Fibroblast of lung (primary cell): ENCODE measurements at places on chromosomes 16 and 17. TPM values are rescaled to one million over a fixed set of nuclear protein-coding genes. Genes with fewer than 3 reads are reported as not detected.

DNA sequence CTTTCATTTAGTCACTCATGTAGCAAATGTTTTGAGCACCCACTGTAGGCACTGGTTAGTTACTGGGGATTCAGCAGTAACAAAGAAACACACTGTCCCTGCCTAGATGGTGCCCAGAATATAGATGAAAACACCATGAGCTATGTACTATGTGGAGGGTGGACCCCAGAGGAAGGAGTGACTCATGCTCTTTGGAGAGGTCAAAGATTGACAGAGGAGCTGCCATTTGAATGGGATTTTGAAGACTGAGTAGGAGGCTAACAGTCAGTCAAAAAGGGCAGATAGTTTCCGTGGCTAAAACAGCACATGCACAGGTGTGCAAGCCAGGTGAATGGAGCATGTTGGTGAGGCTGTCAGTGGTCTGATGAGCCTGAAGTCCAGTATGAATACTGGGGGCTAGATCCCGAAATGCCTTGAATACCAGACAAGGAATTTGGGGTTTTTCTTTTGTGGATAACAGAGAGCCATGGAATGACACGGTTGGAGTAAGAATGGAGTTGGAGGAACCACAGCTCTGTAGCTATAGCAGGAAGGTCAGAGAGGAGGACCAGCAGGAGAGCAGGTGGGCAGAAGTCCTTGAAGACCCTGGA, 6.1 kb downstream of the IL21R start:
- peak; percentile 73 for DNase-seq

DNA sequence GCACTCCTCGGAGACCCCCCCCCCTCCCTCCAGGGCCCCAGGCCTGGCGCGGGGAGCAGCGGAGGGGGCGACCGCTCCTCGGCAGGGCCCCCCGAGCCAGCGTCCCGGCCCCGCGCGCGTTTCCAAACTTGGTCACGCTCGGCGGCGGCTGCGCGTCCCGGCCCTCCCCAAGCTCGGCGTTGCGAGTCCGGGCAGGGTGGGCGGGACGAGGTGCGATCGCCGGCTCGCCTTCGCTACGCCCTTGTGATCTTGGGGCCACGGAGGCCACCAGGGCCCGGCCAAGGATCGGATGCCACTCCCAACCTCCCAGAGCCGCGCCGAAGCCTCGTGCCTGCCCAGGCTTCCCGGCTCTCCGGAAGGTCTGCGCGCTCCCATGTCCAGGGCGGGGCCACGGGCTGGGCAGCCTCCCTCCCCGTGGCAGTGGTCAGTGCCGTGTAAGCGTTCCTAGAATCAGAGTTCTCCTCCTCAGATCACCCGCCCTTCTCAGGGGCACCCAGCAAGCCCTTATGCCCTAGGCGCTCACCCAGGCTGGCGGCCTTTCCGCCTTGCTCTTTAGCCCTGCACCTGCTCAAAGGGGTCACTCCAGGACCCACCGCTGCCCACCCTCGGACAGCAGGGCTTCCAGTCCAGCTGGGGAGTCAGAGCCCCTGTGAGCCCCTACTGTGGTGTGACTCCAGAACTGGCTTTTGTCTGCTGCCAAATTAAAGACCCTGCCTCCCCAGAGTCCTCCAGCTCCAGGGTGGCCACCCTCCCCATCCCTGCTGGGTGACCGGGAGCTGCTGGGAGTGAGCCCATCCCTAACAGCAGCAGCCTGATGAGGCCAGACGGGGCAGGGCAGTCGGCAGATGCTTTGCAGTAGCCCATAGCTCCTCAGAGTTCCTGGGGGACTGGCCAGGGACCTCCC, 12.2 kb upstream of the MRPS23 start:
- peak; percentile 41 for DNase-seq

DNA sequence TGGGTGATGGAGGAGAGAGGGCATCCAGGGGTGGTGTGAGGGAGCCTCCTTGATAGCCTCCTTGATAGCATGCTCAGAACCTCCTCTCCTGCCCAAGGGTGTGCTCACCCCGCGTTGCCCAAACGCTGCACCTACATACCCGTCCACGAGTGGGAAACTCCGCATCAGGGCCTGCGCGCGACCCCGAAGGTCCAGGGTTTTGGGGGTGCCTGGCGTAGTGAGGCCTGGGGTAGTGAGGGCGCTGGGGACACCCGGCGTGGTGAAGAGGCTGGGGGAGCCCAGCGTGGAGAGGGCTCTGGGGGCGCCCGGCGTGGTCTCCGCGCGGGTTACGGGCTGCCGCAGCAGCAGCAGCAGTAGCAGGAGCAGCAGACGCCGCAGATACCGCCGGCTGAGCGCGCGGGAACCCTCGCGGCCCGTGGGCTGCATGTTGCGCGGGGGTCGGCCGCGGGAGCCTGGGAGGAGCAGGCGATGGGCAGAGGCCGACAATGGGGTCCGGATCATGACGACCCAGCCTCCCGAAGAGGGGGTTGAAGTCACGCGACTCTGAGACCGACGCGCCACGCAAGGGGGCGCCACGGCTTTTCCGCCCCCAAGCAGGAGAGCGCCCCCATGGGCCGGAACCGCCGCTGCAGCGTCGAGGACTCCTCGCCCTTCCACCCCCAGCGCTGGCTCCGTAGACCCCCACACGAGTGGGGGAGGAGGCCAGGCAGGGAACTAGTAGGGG, at the start of gene DPEP3:
DPEP3 (minus strand) TSS at position 545 of the 724 bp plus-strand sequence; CDS start at position 426, 119 bp downstream.
- no peak for DNase-seq

- peak; percentile 59 for DNase-seq
Measured at GRCh38 chr17:37174205-37174604, 201.6 kb upstream of the C17orf78 start.

DNA sequence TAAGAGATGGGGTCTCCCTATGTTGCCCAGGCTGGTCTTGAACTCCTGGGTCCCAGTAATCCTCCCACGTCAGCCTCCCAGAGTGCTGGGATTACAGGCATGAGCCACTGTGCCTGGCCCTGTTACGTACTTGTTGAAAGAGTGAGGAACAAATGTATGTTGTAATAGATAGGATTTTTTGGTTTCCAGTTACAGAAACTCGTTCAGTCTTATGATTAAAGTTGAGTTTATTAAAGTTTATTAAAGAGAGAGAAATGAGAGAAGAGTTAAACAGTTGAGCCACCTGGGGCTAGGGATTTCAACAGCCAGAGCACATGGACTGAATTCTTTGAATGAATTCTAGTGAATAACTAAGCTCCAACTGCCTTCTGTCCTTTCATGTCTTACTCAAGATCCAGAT, 3.7 kb downstream of the TADA2A start:
- DNase-seq = no peak

GRCh38 chr17:77002103-77003045, 134.2 kb downstream of the MGAT5B start:
- peak; percentile 58 for DNase-seq

DNA sequence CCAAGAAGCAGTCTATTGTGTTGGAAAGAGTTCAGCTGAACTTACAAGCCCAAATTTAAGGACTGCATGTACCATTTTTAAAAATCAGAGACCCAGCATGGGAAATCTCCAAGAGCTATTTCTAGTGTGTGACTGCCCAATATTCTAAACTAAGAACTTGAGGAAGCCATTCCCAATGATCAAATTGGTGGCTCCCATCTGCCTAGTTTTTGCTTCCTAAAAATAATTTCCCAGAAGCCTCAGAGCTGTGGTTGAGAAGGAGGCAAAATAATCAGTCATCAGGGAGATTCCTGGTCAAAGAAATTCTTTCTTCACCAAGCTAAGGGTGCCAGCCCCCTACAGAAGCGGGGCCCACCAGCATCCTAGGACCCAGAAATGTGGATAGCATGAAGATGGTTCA, 176.1 kb upstream of the CDH5 start:
- no peak for DNase-seq

GRCh38 chr17:6639586-6640535, 650 bp downstream of the KIAA0753 start:
- peak; percentile 51 for DNase-seq

- peak; percentile 8 for DNase-seq
Measured at GRCh38 chr17:71764505-71764904, 356.3 kb upstream of the SOX9 start.

- DNase-seq = peak; percentile 99
Measured at GRCh38 chr17:78862073-78863023, 21.7 kb upstream of the USP36 start.

- peak; percentile 63 for DNase-seq
Measured at GRCh38 chr16:64339052-64339770, 782.7 kb downstream of the CDH11 start.

- no peak for DNase-seq
Measured at GRCh38 chr16:47056688-47057629, 83.5 kb upstream of the DNAJA2 start.

DNA sequence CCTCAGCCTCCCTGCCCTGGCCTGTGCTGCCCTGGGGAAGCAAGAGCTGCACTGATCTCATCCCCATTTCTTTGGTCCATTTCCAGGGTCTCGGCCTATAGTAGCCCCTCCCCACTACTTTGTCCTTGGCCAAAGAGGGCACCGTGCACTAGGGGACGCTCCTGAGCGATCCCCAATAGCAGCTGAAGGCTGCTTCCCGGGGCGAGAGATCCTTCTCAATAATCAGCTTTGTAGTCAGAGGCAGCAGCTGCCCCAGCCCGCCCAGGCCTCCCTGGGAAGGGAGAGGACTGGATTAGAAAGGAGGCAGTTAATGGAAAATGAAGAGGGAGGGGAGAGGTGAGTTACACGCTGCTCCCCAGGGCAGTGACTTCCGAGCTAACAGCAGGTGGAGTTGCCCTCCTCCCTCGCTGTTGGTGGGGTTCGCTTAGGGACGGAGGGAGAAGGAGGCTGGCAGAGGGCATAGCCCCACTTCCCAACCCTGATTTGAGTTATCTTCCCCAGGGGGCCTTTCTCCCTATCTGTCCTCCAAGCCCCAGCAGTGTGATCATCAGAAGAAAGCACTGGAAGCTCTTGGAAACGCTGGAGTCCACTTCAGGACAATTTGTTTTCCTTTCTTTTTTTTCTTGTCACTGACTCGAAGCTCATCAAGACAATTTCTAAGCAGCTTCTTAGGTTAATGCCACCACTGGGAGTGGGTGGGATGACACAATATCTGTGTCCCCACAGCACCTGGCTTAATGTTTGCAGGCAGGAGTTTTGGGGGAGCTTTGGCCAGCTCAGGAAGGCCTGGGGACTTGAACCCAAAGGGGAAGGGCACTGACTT, 2.6 kb downstream of the MXRA7 start:
- no peak for DNase-seq

DNA sequence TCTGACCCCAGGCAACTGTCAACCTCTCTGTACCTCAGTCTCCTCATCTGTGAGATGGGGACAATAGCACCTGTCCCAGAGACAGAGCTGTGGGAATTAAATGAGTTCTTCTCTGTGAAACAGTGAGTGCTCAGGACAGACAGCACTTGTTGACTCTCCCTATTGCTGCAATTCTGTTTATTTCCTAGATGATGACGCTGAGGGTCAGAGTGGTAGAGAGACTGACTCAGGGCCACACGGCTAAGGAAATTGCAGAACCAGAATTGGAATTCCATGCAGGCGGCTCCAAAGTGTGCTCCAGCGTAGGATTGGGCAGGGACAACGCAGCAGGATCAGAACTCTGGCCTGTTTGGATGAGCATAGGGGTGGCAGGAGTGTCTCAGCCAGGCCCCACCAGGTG, 302.2 kb downstream of the C16orf95 start:
- no peak for DNase-seq

GRCh38 chr17:46917041-46917440, 5.9 kb upstream of the GOSR2 start:
- no peak for DNase-seq

DNA sequence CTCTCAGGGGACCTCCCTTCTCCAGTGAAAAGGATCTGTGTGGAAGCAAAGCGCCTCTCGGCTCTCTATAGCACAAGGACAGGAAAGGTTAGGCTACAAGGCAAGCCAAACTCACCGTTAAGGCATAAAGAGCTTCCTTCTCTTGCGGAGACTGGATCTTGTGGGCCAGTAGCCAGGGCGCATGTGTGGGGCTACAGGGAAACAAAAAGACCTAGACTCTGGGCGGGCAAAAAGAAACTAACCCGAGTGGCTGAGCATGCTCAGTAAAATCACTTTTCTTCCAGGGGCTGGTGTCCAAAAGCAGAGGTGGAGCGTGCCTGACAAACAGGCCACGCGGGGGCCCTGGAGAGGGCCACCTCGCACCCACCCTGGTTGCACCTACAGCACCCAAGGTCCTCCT, 16.1 kb downstream of the GGA2 start:
- DNase-seq = no peak

DNA sequence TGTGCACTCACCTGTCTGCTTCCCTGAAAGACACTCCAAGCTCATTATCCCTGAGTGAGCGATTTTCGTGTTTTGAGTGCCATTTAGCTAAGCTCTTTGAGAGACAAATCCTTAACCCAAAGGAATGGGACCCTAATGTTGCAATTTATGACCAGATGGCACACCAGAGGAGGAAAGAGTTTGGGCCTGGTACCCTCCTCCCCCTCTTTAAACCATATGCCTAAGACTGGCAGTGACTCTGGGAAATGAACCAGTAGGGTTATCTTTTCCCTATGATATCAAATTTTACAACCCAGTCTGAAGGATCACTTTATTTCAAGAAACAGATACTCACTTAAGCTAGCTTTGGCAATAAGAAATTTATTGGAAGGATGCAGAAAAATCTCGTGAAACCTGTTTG, 550.4 kb downstream of the TOX3 start:
- no peak for DNase-seq

DNA sequence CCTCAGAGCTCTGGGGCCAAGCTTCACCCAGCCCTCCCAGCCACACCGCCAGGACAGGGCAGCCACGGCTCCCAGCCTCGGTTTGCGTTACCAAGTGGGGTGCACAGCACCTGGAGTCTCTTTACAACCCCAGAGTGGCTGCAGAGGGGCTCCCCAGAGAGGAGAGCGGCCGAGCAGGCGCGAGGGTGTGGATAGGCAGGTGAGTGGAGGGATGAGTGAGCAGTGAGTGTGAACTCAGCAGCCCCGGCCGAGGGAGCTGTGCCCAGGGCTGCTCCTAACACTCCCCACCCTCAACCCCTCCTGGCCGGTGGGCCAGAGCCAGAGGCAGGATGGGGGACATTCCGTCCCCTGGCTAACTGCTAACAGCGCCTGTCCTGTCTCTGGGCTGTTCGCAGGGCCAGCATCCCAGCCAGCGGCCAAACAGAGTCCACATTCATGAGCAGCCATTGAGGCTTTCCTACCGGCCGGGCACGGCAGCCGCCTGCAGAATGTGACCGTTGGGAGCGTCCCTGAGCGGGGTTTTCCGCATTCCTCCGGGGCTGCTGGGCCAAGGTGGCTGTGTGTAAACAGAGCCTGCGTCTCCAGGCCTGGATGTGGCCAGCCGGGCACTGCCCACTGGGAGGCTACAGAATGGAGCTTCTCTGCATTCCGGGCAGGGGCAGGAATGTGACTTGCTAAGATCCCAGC, 5.3 kb downstream of the ZNF469 start:
- peak; percentile 16 for DNase-seq

DNA sequence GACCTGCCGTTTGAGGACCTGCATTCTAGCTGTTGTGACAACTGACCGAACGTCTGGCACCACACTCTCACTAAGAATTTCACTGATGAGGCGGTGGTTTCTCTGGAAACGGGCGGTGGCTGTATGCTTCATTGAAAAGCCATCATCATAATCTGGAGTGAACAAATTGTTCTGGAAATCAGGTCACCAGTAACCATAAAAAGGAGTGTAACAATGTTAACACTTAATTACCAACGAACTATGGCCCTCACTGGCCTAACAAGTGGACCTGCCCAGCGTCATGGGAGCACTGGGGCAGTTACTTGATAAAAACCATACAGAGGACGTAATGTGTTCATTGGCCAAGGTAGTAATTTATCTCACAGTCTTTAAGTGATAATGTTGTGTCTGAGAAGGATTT, 15.4 kb downstream of the SMARCE1 start:
- DNase-seq = no peak

The FAM171A2 gene
- 5.0 and 6.4 TPM in 2 replicates for total RNA-seq

The CD300LB gene
- total RNA-seq = not detected in 2 replicates

The MT4 gene
- not detected in 2 replicates for total RNA-seq

The EIF3CL gene
- 67.4 and 88.6 TPM in 2 replicates for total RNA-seq

The TBC1D3H gene
- not detected in 2 replicates for total RNA-seq

The EVPL gene
- total RNA-seq = not detected in 2 replicates

The RPRML gene
- not detected in 2 replicates for total RNA-seq

The TBC1D3B gene
- total RNA-seq = 1.8 and 2.3 TPM in 2 replicates

The CXCL16 gene
- 0.83 and 4.1 TPM in 2 replicates for total RNA-seq
